ENCODE measurements at places on chromosomes 13 and 19. TPM values are rescaled to one million over a fixed set of nuclear protein-coding genes. Genes with fewer than 3 reads are reported as not detected.
A peak's percentile ranks its signal among the peaks of the same experiment; 100 is the strongest.

MUC16 gene
- under 0.01 TPM for total RNA-seq

DNA sequence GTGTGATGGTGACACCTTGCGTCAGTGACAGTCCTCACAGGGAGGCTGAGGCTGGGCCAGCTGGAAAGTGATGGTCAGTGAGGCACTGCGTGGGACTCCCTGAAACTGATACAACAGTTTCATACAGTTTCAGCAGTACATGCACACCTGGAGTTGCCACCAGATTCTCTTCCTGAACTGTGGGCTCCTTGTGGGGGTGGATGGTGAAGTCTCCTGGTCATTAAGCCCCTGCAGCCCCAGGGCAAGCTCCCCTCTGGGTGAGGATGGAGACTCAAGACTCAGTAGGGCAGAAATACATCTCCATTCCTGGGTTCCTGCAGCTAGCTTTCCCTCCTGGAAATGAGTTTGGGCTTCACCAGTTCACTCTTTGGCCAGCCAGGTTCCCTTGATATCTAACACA lies 392.7 kb downstream of the UQCRFS1 start:
- no peak overlapping the region for H3K4me3 ChIP-seq
- no peaks in the 10 kb centered on the region for H3K27me3 ChIP-seq
- no peak for DNase-seq

SMIM44 gene
- total RNA-seq, result not detected

- H3K27me3 ChIP-seq, result no peaks in the 10 kb centered on the region
- H3K4me1 ChIP-seq, result peaks cover 31% of the 10 kb centered on the region
- no peak overlapping the region for H3K4me3 ChIP-seq
- DNase-seq, result no peak
- H3K36me3 ChIP-seq, result no peaks in the 10 kb centered on the region
Measured at GRCh38 chr13:39877134-39877533, 221.7 kb downstream of the COG6 start.

DNA sequence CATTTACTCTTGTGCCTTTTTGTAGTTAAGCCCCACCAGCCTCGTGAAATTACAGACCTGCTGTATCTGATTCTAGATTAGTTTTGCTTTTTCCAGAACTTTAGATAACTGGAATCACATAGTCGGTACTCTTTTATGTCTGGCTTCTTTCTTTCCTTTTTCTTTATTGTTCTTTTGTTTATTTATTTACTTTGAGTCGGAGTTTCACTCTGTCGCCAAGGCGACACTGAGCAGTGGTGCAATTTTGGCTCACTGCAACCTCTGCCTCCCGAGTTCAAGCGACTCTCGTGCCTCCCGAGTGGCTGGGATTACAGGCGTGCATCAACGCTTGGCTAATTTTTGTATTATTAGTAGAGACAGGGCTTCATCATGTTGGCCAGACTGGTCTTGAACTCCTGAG lies 6.0 kb upstream of the NCCRP1 start:
- H3K4me3 ChIP-seq, result no peak overlapping the region
- H3K27me3 ChIP-seq, result no peaks in the 10 kb centered on the region
- no peaks in the 10 kb centered on the region for H3K4me1 ChIP-seq
- H3K27ac ChIP-seq, result no peak overlapping the region
- no peaks in the 10 kb centered on the region for H3K36me3 ChIP-seq
- DNase-seq, result no peak

CGB1 gene
- not detected for total RNA-seq

GRCh38 chr13:97496511-97496910 lies 62.5 kb downstream of the RAP2A start:
- no peak overlapping the region for H3K4me3 ChIP-seq
- no peak overlapping the region for H3K27ac ChIP-seq
- DNase-seq, result no peak
- peaks cover 33% of the 10 kb centered on the region for H3K4me1 ChIP-seq
- no peaks in the 10 kb centered on the region for H3K36me3 ChIP-seq

DNA sequence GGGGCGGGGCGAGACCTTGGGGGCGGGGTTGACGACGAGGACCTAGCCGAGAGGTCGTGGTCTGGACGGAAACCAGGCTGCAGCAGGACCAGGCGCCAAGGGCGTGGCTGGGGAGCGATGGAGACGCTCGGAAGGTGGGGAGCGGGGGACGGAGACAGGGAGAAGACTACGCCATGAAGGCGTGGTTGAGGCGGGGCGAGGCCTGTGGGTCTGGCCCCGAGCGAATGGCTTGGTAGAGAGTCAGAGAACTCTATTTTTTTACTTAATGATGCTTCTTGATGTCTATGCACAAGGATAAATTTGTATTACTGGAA lies 674 bp upstream of the FBXL12 start:
- DNase-seq, result no peak
- H3K27ac ChIP-seq, result peak overlapping the region; percentile 99
- peaks cover 34% of the 10 kb centered on the region for H3K4me1 ChIP-seq

GRCh38 chr13:113809934-113810333 lies 50.9 kb downstream of the TMEM255B start:
- H3K27ac ChIP-seq, result no peak overlapping the region
- H3K4me3 ChIP-seq, result no peak overlapping the region
- no peaks in the 10 kb centered on the region for H3K27me3 ChIP-seq
- no peaks in the 10 kb centered on the region for H3K4me1 ChIP-seq
- H3K36me3 ChIP-seq, result no peaks in the 10 kb centered on the region

TPTE2 gene
- not detected for total RNA-seq

GTF2F2 gene
- 9.4 TPM for total RNA-seq

Data from esophagus squamous epithelium (tissue), 5 donors.